ENCODE measurements at places on chromosomes 3 and 15.

GRCh38 chr3:151871639-151872468 is 1.6 kb upstream of the SUCNR1 start:
- H3K36me3 ChIP-seq, result no peaks in the 10 kb centered on the region
- peaks cover 2% of the 10 kb centered on the region for H3K27me3 ChIP-seq
- H3K4me3 ChIP-seq, result no peak overlapping the region
- peaks cover 17% of the 10 kb centered on the region for H3K4me1 ChIP-seq

- H3K4me1 ChIP-seq, result peaks cover 68% of the 10 kb centered on the region
These were observed 321.5 kb upstream of the ICE2 start for GRCh38 chr15:60800299-60801072.

GRCh38 chr3:129793942-129794310 is 99.6 kb downstream of the TMCC1 start:
- H3K36me3 ChIP-seq, result no peaks in the 10 kb centered on the region
- peaks cover 20% of the 10 kb centered on the region for H3K4me1 ChIP-seq
- no peaks in the 10 kb centered on the region for H3K27me3 ChIP-seq
- H3K4me3 ChIP-seq, result no peak overlapping the region
- DNase-seq, result no peak
- no peak overlapping the region for H3K27ac ChIP-seq

- no peak for DNase-seq
- peaks cover 24% of the 10 kb centered on the region for H3K27me3 ChIP-seq
- no peak overlapping the region for H3K4me3 ChIP-seq
These were observed 21.2 kb downstream of the CFAP100 start for GRCh38 chr3:126415661-126416591.

DNA sequence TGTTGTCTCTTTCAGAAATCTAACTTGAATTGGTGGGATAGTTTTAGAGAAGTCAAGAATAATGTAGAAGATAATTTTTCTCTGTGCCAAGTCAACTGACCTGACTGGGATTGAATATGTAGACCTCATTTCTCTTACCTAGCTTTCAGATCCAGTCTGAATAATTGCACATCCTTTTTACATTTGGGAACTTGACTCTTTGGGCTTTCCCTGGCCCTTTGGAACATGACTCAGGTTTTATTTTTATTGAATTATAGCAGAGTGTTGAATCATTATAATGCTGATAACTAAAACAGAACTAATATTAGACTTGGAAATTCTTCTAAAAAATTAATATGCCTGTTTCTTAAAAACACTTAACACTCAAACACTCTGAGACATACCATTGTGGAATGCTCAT is 76.5 kb downstream of the PFN2 start:
- H3K36me3 ChIP-seq, result peaks cover 13% of the 10 kb centered on the region
- DNase-seq, result no peak
- H3K27me3 ChIP-seq, result no peaks in the 10 kb centered on the region
- H3K4me3 ChIP-seq, result no peak overlapping the region

- H3K27me3 ChIP-seq, result peaks cover 18% of the 10 kb centered on the region
- no peak overlapping the region for H3K4me3 ChIP-seq
- H3K27ac ChIP-seq, result no peak overlapping the region
- DNase-seq, result no peak
- H3K4me1 ChIP-seq, result peaks cover 2% of the 10 kb centered on the region
- H3K36me3 ChIP-seq, result no peaks in the 10 kb centered on the region
These were observed 128.3 kb downstream of the TPRA1 start for GRCh38 chr3:127462111-127462655.

DNA sequence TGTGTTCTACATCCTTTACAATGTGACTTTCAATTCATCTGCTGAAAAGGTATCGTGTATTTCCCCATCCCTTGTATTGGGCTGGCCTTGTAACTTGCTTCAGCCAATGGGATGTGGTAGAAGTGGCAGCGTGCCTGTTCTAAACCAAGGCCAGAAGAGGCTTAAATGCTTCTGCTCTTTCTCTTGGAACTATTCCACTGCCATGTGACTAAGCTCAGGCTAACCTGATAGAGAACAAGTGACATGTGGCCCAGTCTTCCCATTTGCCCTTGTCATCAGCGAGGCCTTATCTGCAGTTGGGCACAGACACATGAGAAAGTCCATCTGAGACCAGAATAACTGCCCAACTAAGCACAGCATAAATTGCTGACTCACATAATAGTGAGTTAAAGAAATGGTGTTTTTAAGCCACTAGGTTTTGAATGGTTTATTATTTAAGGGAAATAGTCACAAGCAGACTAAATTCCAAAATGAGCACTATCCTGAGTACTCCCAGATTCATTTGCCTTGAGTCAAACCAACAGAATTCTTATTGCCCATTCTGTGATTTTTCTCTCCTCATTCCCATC is 230.2 kb downstream of the CPNE4 start:
- H3K36me3 ChIP-seq, result no peaks in the 10 kb centered on the region
- no peak for DNase-seq
- no peaks in the 10 kb centered on the region for H3K4me1 ChIP-seq
- H3K27me3 ChIP-seq, result peaks cover 8% of the 10 kb centered on the region
- H3K4me3 ChIP-seq, result no peak overlapping the region
- H3K27ac ChIP-seq, result no peak overlapping the region
